ENCODE measurements at places on chromosomes 2 and 18. TPM values are rescaled to one million over a fixed set of nuclear protein-coding genes. Genes with fewer than 3 reads are reported as not detected.

DNA sequence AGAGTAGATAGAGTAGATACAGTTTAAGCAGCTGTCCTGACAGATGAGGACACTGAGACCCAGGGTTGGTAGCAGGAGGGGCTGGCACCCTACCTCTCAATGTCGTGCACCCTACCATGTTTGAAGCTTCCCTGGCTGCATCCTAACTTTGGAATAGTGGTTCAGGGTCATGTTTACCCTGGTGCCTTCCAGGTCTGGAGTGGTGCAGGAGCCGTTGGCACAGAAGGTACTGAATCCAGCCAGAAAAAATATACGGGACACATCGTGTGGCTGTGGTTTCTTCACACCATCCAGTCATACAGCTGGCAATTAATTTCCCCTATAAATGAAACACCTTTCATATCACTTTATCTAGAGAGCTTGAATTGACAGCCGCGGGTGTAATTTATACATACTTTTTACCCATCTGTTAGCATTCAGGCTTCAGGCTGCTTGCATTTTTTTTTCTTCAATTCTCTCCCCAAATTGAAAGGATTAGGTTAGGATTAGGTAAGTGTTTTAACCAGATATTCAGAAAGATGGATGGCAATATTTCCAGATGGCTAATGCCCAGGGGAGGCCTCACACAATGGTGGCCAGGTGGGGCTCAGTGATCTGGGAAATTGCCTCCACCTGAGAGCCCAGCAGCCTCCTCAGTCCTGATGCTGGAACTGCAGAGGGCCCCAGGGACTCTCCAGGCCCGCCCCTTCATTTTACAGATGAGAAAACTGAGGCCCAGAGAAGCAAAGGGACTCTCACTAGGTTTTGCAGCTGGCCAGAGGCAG is 127.0 kb downstream of the CELF4 start:
- no peak for DNase-seq

DNA sequence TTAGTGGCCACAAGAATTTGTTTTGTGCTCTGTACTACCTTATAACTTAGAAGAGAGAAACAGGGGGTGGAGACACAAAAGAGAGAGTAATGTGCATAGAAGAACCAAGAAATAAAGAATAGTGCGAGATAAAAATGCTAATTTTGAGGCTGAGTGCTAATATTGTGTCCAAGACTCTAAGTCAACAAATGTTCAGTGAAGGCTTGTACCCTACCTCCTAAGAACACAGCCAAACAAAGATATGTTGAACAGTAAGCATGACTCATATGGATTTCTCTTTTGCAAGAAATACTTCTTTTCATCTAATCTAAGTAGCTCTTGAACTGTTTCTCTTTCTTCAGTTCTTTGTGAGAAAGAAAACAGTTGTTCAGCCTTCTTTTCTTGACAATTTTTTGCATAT is 45.2 kb downstream of the GAREM1 start:
- peak; percentile 16 for DNase-seq

Gene CLEC4F
- 0.13 TPM for total RNA-seq

Gene UPP2
- not detected for total RNA-seq

Gene ARHGEF33
- not detected for total RNA-seq

Gene TIGD1
- total RNA-seq, result 9.5 TPM

Gene ARHGAP15
- total RNA-seq, result not detected

DNA sequence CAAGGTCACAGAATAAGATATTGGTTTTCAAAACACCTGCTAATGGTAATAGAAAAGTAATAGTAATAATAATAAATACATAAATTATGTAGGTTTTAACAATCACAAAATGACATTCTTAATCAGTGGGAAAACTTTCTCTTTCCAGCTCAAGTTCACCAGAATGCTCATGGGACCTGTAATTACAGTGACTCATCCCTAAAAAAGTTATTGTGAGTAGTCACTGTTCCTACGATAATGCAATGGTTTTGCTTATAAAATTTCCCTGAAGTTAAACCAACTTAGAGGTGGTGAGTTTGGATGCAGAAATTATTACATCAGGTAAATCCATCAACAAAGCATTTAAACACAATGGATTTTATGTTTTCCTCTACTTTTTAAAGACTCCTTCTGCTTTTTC is 502.3 kb downstream of the PID1 start:
- DNase-seq, result no peak

Gene RGPD8
- 18.7 TPM for total RNA-seq
